Choroid plexus epithelial cell (primary cell): ENCODE measurements at places on chromosomes 4 and X.

GRCh38 chrX:9341291-9342201 lies 123.3 kb upstream of the TBL1X start:
- DNase-seq: peak; percentile 76

DNA sequence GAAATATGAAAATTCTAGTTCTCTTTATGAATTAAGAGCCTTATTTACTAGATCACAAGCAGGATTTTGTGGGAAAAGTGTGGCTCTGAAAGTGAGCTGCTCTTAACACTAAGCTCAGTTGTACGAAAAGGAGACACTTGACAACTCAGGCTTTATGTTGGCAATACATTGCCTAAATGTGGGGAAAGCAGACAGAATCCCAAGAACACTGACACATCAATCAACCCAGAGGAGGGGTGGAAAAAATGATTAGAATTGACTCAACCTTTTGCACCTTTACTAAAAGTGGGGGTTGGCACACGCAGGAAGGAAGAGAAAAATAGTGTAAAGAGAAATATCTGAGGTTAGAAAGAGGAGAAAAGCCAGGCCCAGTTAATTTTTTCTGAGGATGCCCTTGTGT lies 61.6 kb downstream of the CHST7 start:
- no peak for DNase-seq

GRCh38 chr4:102734591-102735385 lies 26.0 kb downstream of the MANBA start:
- peak; percentile 41 for DNase-seq

- DNase-seq: peak; percentile 61
These were observed 8.2 kb downstream of the MID1 start for GRCh38 chrX:10612215-10612614.

DNA sequence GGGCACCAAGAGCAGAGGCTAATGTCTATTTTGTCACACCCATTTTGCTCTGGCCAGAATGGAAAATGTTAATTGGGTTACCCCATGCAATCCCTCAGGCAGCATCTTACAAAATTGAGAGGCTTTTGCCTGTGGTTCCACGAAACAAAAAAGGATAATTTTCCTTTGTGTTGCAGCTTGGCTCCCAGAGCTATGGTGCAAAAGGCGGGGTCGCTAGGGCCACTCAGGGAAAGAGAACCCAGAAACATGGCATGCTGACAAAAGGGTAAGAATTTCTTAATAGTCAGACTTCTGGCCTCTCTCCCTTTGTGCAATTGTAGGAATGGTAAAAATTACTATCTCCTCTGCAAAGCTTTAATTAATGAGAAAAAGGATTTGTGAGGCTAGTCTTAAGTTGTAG lies 119.6 kb upstream of the BANK1 start:
- no peak for DNase-seq

- DNase-seq: peak; percentile 72
These were observed 6.4 kb downstream of the ELK1 start for GRCh38 chrX:47643926-47644325.

DNA sequence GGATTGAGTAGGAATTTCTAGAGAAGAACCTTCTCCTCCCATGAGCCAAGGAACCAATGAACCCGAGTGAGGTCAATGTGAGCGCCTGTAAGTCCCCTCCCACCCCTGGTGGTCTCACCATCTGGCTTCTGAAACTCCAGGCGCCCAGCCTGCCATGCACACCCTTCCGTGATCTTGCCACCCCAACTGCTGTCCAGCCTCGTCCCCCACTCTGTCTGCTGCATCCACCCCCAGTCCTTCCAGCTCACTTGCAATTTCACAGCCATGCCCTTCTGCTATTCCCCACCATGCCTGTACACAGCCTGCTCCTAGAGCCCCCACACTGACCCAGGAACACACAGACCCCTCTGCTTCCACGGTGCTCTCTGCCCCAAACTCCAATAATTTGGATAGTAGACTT lies 323.7 kb downstream of the STK32B start:
- no peak for DNase-seq

GRCh38 chr4:169952236-169953002 lies 73.8 kb downstream of the MFAP3L start:
- DNase-seq: no peak

- DNase-seq: no peak
These were observed 56.6 kb upstream of the HOPX start for GRCh38 chr4:56737666-56738065.
